ENCODE measurements at places on chromosomes 6 and 20. TPM values are rescaled to one million over a fixed set of nuclear protein-coding genes. Genes with fewer than 3 reads are reported as not detected.
A peak's percentile ranks its signal among the peaks of the same experiment; 100 is the strongest.

- DNase-seq: no peak
Observed at GRCh38 chr6:8904754-8905153, 469.4 kb upstream of the SLC35B3 start.

DNA sequence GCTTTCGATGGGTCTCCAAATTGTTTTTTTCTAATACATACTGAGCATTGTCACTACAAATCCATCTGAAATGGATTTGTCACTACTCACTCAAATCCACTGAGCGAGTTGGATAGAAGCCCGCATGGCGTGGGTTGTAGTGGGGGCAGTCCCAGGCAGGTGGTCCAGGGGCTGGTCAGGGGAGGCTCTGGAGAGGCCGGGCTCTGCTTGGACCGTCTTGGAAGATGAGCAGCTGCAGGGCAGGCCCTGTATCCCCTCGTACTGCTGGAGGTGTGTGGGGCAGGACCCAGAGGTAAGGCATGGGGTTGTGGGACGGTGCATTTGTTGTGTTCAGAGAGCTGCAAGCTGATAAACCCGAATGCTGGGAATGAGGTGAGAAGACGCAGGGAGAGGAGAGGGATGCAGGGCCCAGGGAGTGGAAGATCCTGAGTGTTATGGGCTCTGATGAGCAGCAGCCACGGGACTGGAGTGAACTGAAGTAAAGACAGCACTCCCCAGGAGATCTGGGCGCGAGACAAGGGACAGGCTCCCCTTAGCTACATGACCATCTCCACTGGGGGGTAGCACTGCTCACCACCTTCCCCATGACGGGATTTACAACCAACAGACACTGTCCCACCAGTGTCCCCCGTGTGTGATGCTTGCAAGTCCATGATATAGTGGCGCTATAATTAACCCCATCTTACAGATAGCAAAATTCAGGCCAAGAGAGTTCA lies 45.9 kb downstream of the PSMG4 start:
- peak; percentile 45 for DNase-seq

DNA sequence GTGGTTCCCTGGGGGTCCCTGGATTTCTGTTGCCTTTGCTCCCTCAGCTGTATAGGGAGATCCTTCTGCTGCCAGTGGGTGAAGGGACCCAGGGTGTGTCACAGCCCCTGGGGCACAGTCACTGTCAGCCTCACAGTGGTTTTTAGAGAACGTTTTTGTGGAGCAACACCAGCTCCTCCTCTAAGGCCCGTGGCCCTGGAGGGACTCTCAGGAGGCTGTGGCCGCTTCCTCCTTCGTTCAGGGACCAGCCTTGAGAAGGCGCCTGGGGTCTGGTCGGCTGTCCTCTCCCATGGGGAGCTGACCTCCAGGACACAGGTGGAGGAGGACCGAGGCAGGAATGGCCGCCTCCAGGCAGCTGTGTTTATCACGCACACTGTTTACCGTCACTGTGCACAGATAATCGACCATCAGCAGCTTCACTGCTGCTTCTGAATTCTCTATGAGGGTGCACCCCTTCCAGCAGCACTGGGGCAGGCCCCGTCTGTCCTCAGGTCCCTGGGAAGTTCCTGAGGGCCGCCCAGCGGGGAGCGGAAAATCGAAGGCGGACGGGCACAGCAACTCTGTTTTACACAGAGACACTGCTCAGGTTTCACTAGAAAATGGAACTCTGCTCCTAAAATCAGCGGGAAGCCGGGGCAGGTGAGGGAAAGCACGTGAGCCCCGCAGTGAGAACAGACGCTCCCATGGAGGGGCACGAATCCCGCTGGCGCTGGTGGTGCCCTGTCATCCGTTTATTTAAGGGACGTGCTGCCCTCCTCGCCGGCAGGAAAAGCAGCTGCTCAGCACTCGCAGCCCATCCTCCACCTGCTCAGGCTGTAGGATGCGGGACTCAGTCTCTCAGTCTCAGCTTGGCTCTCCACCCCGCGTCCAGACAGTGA lies 10.4 kb upstream of the FRMD1 start:
- no peak for DNase-seq

- DNase-seq: peak; percentile 92
Observed at GRCh38 chr20:17849901-17850683, 118.5 kb downstream of the SNX5 start.

- DNase-seq: no peak
Observed at GRCh38 chr6:113779656-113780055, 77.5 kb upstream of the MARCKS start.

- DNase-seq: peak; percentile 91
Observed at GRCh38 chr20:63520504-63520933, at the start of gene PPDPF. Gene PPDPF, plus strand, starts transcription at chr20:63520765. Its CDS starts 544 bp downstream, at chr20:63521309.

GRCh38 chr20:62706857-62707256 lies 1.8 kb upstream of the NTSR1 start:
- DNase-seq: no peak

MAS1 gene
- total RNA-seq: not detected

MYL9 gene
- 1,748 TPM for total RNA-seq

EXOC2 gene
- total RNA-seq: 17.4 TPM

DDRGK1 gene
- 86.1 TPM for total RNA-seq

DNA sequence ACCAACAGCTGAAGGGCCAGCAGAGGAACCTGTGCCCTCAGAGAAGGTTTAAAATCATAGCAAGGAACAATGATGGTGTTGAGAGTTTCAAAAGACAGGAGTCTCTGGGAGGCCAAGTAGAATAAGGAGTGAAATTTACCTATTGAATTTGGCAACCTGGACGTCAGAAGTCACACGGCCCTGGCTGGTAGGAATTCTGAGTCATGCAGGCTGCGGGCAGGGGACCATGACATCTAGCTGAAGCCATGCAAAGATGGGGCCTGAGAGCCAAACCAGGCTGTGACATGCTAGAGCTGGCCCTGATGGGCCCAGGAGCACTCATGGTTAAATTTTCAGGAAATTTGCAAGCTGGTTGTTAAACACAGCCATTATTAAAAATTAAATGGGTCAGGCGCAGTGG lies 64.0 kb upstream of the SNX9 start:
- no peak for DNase-seq

- DNase-seq: no peak
Observed at GRCh38 chr6:136901212-136901784, 20.8 kb upstream of the SLC35D3 start.

DNA sequence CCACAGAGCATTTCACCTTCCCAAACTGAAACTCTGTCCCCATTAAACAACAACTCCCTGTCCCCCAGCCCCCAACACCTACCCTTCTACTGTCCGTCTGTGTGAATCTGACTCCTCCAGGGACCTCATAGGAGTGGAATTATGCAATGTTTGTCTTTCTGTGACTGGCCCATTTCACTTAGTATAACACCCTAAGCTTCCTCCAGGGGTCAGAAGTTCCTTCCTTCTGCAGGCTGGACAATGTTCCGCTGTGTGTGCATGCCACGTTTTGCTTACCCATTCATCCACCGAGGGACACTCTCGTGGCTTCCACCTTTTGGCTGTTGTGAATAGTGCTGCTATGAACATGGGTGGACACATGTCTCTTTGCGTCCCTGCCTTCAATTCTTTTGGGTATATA lies 37.6 kb upstream of the MPC1 start:
- DNase-seq: no peak

DNA sequence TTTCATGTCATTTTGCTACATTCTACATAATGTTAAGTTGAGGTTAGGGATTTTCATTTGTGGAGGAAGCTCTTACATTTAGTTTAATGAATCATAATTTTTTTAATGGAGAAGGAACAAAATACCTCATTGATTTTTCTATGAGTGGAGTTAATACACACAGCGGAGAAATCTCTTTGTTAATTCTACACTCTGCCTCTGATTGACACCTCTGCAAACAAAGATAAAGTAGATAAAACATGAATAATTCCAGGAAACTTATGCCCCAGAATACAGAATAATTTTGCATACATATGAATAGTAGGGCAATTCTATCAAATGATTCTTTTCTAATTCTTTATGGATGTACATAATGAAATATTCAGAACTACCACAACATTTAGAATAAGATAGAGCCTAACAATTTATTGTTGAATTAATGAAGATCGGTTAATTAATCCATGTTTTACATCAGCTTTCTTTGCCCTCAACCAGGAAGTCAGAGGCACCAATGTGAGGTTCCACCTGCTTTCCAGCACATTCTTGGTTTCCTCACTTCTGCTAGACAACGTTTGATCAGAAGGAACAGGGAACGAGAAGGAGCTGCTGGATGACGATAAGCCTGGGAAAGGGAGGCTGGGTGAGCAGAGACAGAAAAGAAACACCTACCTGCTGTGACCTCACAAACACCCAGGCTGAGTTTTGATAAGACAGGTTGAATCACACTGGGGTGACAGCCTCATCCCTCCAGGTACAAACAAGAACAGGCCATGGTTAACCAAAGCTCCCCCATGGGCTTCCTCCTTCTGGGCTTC lies 4.3 kb downstream of the OR2H1 start:
- DNase-seq: no peak

GMPR gene
- 26.5 TPM for total RNA-seq

- DNase-seq: peak; percentile 93
Observed at GRCh38 chr20:2102585-2103460, 1.2 kb downstream of the STK35 start.

GRCh38 chr6:112113431-112113830 lies 26.0 kb downstream of the FAM229B start:
- DNase-seq: no peak

DNA sequence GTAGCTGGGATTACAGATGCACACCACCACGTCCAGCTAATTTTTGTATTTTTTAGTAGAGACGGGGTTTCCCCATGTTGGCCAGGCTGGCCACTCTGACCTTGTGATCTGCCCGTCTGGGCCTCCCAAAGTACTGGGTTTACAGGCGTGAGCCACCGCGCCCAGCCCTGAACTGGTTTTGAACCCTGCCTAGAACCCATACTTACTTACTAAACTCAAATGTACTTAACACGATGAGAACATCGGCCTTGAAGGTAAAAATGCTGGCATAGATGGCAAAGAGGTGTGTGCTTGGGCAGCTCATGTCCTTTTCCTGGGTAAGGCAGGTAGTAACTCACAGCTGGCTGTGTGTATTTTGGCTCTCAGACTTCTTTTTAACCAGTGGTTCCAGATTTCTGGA lies 3.2 kb upstream of the ARMC12 start:
- DNase-seq: no peak

TP53TG5 gene
- total RNA-seq: not detected

GJA1 gene
- 24.0 TPM for total RNA-seq

NFATC2 gene
- total RNA-seq: 16.9 TPM

- DNase-seq: no peak
Observed at GRCh38 chr6:15793288-15793687, 130.5 kb upstream of the DTNBP1 start.

ARMC2 gene
- total RNA-seq: 8.6 TPM

DNA sequence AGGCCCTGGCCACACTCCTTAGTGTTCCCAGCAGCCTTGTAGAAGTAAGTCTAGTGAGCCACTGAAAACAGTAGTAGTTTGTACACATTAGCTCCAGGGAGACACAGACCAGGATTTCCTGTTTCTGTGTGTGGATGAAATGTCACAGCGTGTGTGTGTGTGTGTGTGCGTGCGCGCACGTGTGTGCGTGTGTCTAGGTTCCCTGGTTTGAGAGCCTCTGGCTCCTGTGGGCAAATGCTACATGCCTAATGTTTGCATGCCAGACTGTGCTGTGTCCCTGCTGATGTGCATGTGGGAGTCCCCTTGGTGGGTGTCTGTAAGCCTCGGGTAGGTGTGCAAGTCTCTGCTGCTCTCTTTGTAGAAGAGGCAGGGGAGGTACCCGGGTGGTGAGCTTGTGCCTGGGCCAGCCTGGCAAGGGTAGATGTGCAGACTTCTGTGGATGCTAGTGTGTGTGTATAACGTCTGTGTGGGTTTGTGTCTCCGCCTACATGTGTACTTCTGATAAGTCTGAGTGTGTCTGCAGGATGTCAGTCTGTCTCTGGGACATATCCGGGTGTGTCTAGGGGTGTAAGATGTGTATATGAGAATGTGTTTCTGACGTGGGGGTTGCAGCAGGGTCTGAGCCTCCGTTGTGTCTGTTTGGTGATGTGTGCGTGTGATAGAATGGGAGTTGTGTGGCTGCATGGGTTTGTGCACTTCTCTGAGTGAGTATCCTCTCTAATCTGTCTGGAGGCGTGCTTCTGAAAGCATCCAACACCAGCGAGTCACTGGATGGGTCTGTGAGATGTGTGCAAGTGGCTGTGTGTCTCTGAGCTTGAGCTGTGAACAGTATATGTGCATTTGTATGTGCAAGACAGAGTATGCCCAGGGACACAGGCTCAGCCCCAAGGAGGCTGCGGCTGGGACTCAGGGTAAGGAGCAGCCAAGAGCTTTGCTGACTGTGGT lies 19.0 kb upstream of the TLDC2 start:
- no peak for DNase-seq

C6orf118 gene
- not detected for total RNA-seq

LY6G5C gene
- 0.68 TPM for total RNA-seq

GRCh38 chr6:7550433-7550801 lies 8.9 kb downstream of the DSP start:
- DNase-seq: no peak

GRCh38 chr6:6320901-6321300 lies 439 bp upstream of the F13A1 start:
- no peak for DNase-seq

FIG4 gene
- total RNA-seq: 24.1 TPM
